Activated CD4-positive, alpha-beta T cell treated with anti-CD3 and anti-CD28 coated beads for 36 hours (primary cell): ENCODE measurements at places on chromosomes 4 and X. TPM values are rescaled to one million over a fixed set of nuclear protein-coding genes. Genes with fewer than 3 reads are reported as not detected.

DNA sequence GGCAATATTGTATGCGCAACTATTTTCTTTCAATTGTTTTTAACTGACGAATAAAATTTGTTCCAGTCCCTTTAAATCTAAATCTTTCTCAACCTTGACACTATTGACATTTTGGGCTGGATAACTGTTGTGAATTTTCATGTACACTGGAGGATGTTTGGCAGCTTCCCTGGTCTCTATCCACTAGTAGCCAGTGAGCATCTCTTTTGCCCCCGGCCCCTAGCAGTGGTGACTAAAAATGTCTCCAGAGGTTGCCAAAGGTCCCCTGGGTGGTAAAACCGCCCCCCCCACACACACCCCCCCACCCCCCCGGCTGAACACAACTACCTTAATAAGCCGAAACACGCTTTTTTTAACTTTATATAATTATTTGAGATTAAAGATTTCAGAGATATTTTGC is 514 bp downstream of the FANCB start:
- H3K27ac ChIP-seq, result peak overlapping the region; percentile 75
- DNase-seq, result peak; percentile 31

- H3K27ac ChIP-seq, result no peak overlapping the region
- no peaks in the 10 kb centered on the region for H3K36me3 ChIP-seq
- no peaks in the 10 kb centered on the region for H3K4me1 ChIP-seq
- H3K4me3 ChIP-seq, result no peak overlapping the region
- DNase-seq, result no peak
These were observed 227.2 kb upstream of the MBNL3 start for GRCh38 chrX:132716006-132716405.

GRCh38 chr4:38328989-38329729 is 334.8 kb upstream of the KLF3 start:
- no peak overlapping the region for H3K4me3 ChIP-seq
- H3K27ac ChIP-seq, result no peak overlapping the region

DNA sequence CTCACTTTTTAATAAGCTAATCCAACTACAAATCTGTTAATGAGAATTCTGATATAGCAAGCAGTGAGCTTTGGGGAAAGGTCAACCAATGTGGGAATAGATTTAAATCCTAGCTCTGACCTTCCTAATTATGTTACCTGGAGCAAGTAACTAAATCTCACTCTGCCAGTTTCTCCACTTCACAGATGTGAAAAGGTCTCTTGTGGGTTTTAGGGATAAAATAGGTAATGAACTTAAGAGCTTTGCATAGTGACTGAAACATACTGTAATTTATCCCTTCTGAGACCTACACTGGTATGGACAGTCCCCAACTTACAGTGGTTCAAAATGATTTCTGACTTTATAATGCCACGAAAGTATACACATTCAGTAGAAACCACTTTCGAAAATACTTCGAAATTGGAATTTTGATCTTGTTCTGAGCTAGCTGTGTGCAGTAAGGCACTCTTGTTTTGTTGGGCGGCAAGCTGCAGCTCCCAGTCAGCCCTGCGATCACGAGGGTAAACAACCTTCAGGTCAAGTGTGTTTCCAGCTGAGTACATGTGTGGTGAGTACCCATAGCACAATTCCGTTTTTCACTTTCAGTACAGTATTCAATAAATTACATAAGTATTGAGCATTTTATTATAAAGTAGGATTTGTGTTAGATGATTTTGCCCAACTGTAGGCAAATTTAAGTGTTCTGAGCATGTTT is 93.7 kb downstream of the ADGRL3 start:
- H3K27ac ChIP-seq, result no peak overlapping the region
- no peaks in the 10 kb centered on the region for H3K4me1 ChIP-seq
- no peaks in the 10 kb centered on the region for H3K36me3 ChIP-seq
- no peaks in the 10 kb centered on the region for H3K27me3 ChIP-seq
- no peak for DNase-seq

DNA sequence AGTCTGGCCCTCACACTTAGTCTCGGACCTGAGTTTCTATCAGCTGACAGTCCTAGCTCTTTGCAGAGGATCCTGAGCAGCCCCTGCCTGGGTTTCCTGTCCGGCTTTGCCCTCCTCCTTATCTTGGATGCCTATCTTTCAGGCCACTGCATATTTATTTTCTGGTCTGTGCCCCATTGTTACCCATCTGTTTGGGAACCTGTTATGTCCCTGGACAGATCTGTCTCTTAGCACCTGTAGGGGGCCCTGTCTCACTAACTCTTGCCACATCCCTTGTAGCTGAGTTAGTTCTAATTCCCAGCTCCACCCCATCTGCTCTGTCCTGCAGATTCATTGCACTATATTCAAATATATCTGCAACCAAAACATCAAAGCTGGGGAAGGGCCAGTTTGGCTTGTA is 514.9 kb upstream of the LCORL start:
- peaks cover 5% of the 10 kb centered on the region for H3K27me3 ChIP-seq
- H3K27ac ChIP-seq, result no peak overlapping the region
- H3K4me1 ChIP-seq, result no peaks in the 10 kb centered on the region
- H3K36me3 ChIP-seq, result no peaks in the 10 kb centered on the region
- H3K4me3 ChIP-seq, result no peak overlapping the region

The BMPR1B gene
- total RNA-seq, result not detected

DNA sequence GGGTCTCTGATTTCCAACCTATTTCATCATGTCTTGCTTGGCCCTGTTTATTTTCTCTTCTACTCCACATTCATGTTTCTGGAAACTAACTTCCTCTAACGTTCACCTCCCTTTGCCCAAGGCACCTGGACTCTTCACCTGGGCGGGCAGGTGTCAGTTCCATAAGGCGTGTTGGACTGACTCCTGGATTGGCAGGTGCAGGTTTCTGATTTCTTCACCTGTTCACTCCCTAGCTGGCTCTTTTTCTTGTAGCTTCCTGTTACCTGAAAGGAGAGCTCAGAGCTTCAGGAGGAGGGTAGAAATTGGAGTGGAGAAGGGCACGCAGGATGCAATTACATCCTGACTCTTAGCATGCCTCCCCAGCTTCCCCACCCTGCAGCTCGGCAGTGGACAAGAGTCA is 350.8 kb upstream of the KLF3 start:
- H3K36me3 ChIP-seq, result no peaks in the 10 kb centered on the region
- H3K4me3 ChIP-seq, result no peak overlapping the region
- H3K27me3 ChIP-seq, result peaks cover 17% of the 10 kb centered on the region

GRCh38 chr4:72997409-72997808 is 72.1 kb downstream of the COX18 start:
- DNase-seq, result no peak
- H3K4me3 ChIP-seq, result no peak overlapping the region
- no peaks in the 10 kb centered on the region for H3K36me3 ChIP-seq
- H3K4me1 ChIP-seq, result no peaks in the 10 kb centered on the region

The FABP2 gene
- total RNA-seq, result not detected

GRCh38 chr4:65971686-65972085 is 301.4 kb upstream of the EPHA5 start:
- no peaks in the 10 kb centered on the region for H3K4me1 ChIP-seq
- no peak for DNase-seq
- H3K36me3 ChIP-seq, result no peaks in the 10 kb centered on the region
- H3K27ac ChIP-seq, result no peak overlapping the region

DNA sequence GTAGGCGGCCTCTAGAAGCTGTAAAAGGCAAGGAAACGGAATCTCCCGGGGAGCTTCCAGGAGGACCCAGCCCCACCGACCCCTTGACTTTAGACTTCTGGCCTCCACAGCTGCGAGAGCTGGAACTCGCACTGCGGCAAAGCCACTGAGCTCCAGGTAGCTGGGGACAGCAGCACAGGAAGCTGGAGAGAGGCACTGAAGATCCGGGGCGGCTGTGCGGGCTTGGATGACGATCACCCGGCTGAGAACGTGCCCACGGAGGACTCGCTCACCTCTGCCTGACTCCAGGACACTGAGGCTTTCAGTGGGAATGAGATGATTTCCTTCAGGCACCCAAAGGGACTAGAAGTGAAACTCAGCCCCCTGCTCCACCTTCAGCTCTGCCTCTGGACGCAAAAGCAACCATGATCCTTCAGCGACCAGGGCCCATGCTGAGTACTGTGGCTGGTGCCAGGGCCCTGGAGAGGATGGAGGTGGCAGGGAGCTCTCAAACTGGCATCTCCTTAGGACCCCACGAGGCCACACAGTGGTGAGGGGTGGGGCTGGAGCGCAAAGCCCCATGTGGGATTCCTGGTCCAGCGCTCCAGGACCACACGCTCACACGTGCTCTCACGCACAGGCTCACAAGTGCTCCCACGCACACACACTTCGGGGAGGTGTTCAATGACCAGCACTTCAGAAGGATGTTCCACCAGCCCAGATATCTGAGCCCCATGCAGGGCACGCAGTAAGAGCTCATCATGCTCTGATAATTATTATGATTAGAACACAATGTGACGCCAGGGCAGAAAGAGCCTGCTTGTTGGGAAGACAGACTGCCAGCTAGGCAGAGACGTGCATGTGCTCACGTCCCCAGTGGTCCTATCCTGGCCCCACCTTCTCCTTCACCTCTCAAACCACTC is 47.2 kb downstream of the ADRA2C start:
- no peak overlapping the region for H3K4me3 ChIP-seq
- DNase-seq, result no peak

DNA sequence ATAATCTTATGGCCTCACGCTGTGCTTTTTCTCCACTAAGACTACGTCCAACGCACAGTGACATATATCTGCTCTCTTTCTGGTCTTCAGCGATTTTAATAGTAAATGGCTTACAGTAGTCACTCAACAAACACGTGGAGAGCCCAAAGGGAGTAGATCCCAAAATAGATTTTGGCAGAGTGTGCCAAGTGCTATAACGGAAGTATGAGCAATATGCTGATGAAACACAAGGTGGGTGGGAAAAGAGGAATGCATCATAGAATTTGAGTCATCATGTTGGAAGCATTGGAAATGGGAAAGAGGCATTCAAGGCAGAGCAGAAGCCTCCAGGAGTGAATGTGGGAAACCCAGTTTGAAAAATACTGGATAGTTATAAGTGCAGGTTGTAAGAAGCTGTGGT is 129.1 kb upstream of the LDB2 start:
- H3K36me3 ChIP-seq, result no peaks in the 10 kb centered on the region
- no peak overlapping the region for H3K27ac ChIP-seq
- no peaks in the 10 kb centered on the region for H3K4me1 ChIP-seq
- peaks cover 7% of the 10 kb centered on the region for H3K27me3 ChIP-seq
- no peak overlapping the region for H3K4me3 ChIP-seq

- H3K4me1 ChIP-seq, result no peaks in the 10 kb centered on the region
- no peaks in the 10 kb centered on the region for H3K36me3 ChIP-seq
These were observed 38.0 kb upstream of the CXXC4 start for GRCh38 chr4:104532677-104533076.

The C4orf51 gene
- total RNA-seq, result not detected

The LRBA gene
- 59.2 TPM for total RNA-seq

GRCh38 chrX:74523224-74523623 is 91.2 kb downstream of the RLIM start:
- no peak overlapping the region for H3K4me3 ChIP-seq
- H3K4me1 ChIP-seq, result no peaks in the 10 kb centered on the region
- H3K27ac ChIP-seq, result no peak overlapping the region

The BEX2 gene
- 11.5 TPM for total RNA-seq

DNA sequence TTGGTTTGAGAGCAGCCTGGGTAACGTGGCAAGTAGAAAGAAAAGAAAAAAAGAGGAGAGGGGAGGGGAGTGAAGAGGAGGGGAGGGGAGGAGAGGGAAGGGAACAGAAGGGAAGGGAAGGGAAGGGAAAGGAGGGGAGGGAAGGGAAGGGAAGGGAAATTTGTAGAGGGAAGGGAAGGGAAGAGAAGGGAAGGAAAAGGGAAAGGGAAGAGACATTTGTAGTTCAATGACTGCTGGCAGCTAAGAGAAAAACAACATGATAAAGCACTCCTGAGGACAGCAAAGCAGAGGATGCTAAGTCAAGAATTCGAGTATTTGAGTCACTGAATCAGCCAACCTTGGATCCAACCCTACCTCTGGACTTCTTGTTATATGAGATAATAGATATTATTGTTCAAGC is 38.2 kb upstream of the BMP2K start:
- H3K36me3 ChIP-seq, result no peaks in the 10 kb centered on the region
- H3K4me3 ChIP-seq, result no peak overlapping the region
- no peaks in the 10 kb centered on the region for H3K27me3 ChIP-seq
- no peak overlapping the region for H3K27ac ChIP-seq

The CENPVL1 gene
- total RNA-seq, result not detected

DNA sequence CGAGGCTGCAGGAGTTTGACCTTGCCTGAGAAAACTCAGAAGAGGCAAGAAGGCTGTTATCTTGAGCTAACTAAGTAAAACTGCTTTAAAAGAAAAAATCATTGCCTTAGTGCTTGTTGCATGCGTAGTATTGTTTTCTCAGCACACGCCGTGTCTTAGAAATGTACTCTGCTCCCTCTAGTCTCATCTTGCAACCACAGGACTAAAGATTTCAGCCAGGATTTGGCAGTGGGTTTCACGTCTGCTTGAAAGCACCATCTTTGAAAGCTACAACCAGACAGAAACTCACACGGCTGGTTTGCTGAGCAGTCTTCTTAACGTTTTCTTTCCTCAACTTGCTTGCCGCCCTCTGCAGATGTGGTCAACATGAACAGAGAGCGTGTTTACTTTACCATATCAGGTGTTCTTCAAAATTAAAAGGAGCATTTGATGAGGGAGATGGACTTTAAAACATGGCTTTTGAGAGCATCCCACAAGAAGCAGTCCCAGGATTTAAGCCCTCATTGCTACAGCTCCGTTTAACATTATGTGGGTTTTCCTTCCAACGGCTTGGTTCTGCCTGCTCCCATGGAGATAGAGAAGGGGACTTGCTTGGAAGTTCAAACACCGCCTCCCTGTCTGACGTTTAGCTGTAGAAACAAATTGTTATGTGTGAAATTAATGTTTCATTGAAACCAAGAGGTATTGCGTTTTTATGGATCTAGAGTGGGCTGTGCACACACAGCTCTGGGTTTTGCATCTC is 3.4 kb downstream of the SORCS2 start:
- no peaks in the 10 kb centered on the region for H3K4me1 ChIP-seq
- H3K27ac ChIP-seq, result no peak overlapping the region
- DNase-seq, result no peak
- no peak overlapping the region for H3K4me3 ChIP-seq

GRCh38 chr4:175309041-175309440 is 390.9 kb downstream of the ADAM29 start:
- no peak overlapping the region for H3K27ac ChIP-seq
- no peaks in the 10 kb centered on the region for H3K4me1 ChIP-seq
- no peaks in the 10 kb centered on the region for H3K36me3 ChIP-seq

The CT45A3 gene
- total RNA-seq, result not detected

The GAGE13 gene
- total RNA-seq, result not detected

DNA sequence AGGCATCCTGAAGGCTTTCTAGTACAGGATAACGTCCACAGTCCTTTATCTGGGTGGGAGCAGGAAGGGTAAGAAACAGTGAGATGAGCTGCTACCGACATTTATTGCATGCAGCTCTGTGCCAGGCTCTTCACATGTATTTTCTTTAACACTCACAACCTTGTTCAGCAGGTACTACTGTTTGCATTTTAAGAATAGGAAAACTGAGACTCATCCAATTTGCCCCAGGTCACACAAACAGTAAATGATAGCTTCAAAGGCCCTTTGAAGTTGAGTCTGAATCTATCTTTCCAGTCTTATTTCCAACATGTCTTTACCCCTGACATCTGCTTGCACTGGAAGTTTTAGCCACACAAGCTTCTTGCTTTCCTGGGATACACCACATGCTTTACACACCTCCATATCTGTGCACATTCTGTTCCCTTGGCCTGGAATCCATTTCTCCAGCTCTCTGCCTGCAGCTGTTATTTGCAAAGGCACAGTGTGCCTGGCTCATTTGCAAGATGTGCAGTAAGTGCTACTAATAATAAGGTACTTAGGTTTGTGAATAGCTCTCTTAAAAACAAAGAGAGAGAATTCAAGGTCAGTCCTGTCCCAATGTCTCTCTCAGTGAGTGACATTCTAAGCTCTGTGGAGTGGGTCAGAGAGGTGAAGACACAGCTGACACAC is 61.2 kb downstream of the METTL14 start:
- no peak for DNase-seq
- no peak overlapping the region for H3K27ac ChIP-seq
- H3K36me3 ChIP-seq, result peaks cover 16% of the 10 kb centered on the region
- no peaks in the 10 kb centered on the region for H3K4me1 ChIP-seq
- H3K27me3 ChIP-seq, result no peaks in the 10 kb centered on the region
